Renal cortical epithelial cell (primary cell): ENCODE measurements at places on chromosomes 4 and X. TPM values are rescaled to one million over a fixed set of nuclear protein-coding genes. Genes with fewer than 3 reads are reported as not detected.

GRCh38 chr4:38128478-38129459, 168.6 kb downstream of the PTTG2 start:
- peak; percentile 66 for DNase-seq

- no peak for DNase-seq
Measured at GRCh38 chr4:17163156-17163771, 264.8 kb upstream of the LDB2 start.

RAB39B gene
- total RNA-seq: under 0.01 and 0.35 TPM in 2 replicates

DNA sequence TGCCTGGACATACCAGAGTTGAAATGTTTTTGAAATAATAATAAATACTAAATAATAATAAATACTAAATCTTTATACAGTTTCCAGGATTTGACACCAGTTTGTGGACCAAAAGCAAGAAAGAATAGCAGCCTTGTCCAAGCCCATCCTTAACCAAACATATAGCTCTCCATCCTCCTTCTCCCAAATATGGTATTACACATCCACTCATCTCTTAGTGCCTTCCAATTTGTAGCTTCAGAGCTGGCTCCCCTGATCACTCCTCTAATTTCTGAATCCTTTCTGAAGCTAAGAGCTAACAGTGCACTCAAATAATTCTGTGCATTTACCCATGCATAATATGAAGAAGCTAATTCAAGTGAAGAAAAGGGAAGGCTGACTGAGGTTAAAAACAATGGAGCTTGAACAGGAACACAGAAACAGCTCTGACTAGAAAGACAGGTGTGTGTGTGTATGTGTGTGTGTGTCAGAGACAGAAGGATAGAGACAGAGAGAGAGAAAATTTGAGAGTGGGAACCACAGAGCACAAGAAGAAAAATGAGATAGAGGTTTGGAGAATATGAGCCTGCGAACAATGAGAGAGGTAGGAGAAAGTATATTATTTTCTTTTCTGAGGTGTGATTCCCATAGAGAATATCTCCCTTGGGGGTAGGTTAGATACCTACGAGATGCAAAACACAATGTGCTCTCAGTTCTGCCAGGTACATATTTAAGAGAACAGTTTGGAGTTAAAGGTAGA, 123.5 kb downstream of the CAMK2D start:
- no peak for DNase-seq

GRCh38 chrX:20347481-20347880, 80.8 kb upstream of the RPS6KA3 start:
- DNase-seq: no peak

- DNase-seq: no peak
Measured at GRCh38 chrX:113522814-113523213, 682.2 kb upstream of the AMOT start.

DNA sequence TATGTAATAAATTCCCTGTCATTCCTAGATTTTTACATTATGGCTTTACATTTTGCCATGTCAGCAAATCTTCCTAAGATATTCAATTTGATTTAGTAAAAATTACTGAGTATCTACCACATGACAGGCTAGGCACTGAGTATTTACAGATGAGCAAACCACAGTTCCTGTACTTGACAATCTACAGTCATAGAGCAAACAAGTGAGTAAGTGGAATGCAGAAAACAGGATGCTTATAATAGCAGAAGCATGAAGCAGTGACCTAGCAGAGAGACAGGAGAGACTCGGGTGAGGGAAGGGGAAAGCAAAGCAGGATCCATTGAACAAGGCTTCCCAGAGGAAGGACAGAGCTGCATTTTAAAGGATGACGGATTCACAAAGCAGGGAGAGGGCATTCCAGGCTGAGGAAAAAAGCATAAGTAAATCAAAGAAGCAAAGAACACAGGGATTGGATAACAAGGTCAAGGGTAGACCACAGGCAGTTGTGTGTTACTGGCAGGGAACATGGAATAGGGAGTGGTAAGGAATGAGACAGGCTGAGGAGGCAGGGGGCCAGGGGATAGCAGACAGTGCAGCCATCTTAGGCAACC, 124.7 kb upstream of the C1QTNF7 start:
- peak; percentile 68 for DNase-seq

ODAM gene
- total RNA-seq: not detected in 2 replicates

ARMCX2 gene
- 32.5 and 69.4 TPM in 2 replicates for total RNA-seq

- peak; percentile 93 for DNase-seq
Measured at GRCh38 chr4:84681486-84682274, 98.8 kb downstream of the CDS1 start.

MAGED4 gene
- total RNA-seq: 31.8 and 42.3 TPM in 2 replicates

- DNase-seq: no peak
Measured at GRCh38 chr4:179521952-179522351, 2079.7 kb upstream of the AGA start.

DNA sequence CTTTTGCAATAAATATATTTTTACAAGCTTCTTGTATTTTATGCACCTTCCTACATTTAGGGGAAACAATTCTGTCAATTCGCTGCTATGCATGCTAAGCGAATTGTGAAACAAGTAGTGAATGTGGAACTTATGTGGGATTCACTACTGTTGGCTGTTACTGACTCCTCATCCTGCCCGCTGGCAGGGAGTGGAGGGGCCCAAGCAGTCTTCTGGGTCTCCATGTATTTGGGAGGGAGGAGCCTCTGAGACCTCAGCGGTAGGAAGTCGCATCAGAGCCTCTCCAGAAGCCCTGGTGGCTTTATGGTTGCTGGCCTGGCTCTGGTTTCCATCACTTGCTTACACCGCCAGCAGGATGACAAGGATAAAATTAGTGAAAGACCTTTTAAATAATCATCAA, 3.7 kb upstream of the SETD7 start:
- no peak for DNase-seq

GRIA3 gene
- under 0.01 and 3.5 TPM in 2 replicates for total RNA-seq

GRCh38 chr4:99986792-99987191, 36.7 kb upstream of the H2AZ1 start:
- no peak for DNase-seq

CSN1S1 gene
- total RNA-seq: not detected in 2 replicates

VSIG4 gene
- total RNA-seq: not detected in 2 replicates

GRCh38 chrX:131058136-131058868, at the start of gene ARHGAP36:
Gene ARHGAP36, plus strand, starts transcription at chrX:131058346. Its CDS starts 23,320 bp downstream, at chrX:131081666.
- DNase-seq: no peak

EGF gene
- total RNA-seq: 0.65 and 1.7 TPM in 2 replicates

SOWAHB gene
- total RNA-seq: 6.9 and 36.6 TPM in 2 replicates

DNA sequence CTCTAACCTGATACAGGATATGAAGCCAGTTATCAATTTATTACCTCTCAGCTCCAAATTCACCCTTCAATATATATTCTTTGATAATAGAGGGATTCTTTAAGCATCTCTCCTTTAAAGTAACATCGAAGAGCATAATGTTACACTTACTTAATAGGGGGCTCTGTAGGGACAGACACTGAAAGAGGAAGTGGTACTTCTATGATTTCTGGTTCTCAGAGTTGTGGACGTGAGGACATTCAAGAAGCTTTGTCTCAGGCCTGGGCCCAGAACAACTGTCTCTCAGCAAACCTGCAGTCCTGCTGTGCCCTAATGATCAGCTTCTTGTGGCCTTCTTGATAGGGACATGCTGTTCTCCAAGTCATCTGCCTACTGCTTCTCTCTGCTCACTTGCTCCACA, 4.2 kb upstream of the ZXDB start:
- DNase-seq: no peak

- no peak for DNase-seq
Measured at GRCh38 chr4:15725608-15726007, 22.7 kb downstream of the BST1 start.

- peak; percentile 74 for DNase-seq
Measured at GRCh38 chr4:169566021-169566818, 46.2 kb downstream of the NEK1 start.

STS gene
- 3.5 and 29.1 TPM in 2 replicates for total RNA-seq

RBM41 gene
- total RNA-seq: 19.1 and 21.3 TPM in 2 replicates

DNA sequence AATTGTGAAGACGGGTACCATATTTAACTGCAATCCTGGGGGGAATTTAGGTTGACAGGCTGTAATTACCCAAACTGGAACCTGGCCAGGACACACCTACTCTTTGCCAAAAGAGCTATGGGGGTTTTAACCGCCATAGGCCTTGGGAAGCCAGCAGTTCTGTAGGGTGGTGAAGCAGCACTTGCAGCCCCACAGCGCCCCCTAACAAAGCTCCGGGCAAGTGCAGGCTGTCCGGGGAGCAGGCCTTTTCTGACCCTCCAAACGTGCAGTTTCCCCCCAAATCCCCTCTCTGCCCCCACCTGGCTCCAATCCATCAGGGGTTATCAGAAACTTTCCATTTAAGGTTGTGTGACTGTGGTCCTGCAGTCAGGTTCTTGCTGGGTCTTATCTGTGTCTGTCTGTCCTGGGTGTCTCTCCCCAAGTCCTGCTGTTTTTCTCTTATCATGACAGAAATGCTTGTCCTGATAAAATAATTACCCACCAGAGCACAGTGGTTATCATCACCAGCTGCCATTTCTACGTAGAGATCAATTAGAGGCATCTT, 350.9 kb downstream of the MID1IP1 start:
- no peak for DNase-seq
